ENCODE measurements at places on chromosomes 5 and 9. TPM values are rescaled to one million over a fixed set of nuclear protein-coding genes. Genes with fewer than 3 reads are reported as not detected.

Gene ASTN2
- 19.8 TPM for total RNA-seq

Gene ANKRD34B
- total RNA-seq: 2.9 TPM

Gene NDUFS4
- total RNA-seq: 80.7 TPM

Gene C5orf34
- total RNA-seq: 23.5 TPM

Gene SHC3
- not detected for total RNA-seq

Gene CDC25C
- total RNA-seq: 29.5 TPM

Gene SLC45A2
- not detected for total RNA-seq

DNA sequence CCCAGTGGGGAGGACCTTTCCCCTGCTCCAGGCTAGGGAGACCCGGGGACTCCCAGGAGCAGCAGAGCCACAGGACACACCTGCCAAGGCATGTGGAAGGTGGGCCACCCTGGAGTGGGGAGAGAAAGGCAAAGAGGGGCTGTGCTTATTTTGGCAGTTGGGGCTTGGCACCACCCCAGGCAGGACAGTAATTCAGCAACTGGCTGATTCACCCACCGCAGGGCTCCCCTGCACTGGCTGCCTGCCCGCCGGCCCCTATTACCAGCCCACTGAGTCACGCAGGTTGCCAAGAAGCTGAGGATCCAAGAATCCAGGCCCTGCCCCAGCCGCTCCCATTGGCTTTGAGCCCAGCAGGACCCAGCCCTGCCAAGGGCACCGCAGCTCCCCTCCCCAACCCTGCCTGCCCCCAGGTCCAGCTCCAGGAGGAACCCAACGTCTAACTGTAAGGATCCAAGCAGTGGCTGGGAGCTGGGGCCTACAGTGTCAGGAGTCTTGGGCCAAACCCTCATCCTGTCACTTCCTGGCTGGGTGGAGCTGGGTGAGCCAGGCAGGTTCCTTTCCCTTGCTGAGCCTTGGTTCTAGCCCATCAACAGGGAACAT lies 14.2 kb upstream of the RALGDS start:
- H3K4me3 ChIP-seq: no peak overlapping the region
- H3K4me1 ChIP-seq: peaks cover 38% of the 10 kb centered on the region
- no peaks in the 10 kb centered on the region for H3K36me3 ChIP-seq
- H3K27ac ChIP-seq: peak overlapping the region; percentile 99
- peak; percentile 77 for DNase-seq

- no peaks in the 10 kb centered on the region for H3K27me3 ChIP-seq
- no peak overlapping the region for H3K27ac ChIP-seq
- DNase-seq: no peak
- H3K4me3 ChIP-seq: no peak overlapping the region
Observed at GRCh38 chr9:101130054-101130453, 101.5 kb downstream of the PLPPR1 start.

DNA sequence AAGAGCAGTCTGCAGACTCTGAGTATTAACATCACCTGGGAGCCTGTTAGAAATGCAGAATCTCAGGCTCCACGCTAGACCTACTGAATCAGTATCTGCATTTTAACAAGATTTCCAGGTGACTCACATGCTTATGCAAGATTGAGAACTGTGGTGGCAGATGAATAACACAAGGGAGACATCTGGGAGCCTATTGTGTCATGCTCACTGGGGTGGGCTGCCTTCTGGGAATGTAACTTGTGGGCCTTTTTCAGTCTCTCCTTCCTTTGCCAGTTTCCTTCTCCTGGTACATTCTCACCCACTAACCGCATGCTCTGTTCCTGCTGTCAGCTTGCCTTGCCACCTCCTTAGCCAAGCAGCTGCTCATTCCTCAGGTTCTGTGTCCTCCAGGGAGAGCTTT lies 176.6 kb upstream of the C9orf72 start:
- H3K27ac ChIP-seq: no peak overlapping the region
- H3K4me3 ChIP-seq: no peak overlapping the region
- H3K4me1 ChIP-seq: no peaks in the 10 kb centered on the region
- no peaks in the 10 kb centered on the region for H3K36me3 ChIP-seq
- no peak for DNase-seq
- H3K27me3 ChIP-seq: no peaks in the 10 kb centered on the region

DNA sequence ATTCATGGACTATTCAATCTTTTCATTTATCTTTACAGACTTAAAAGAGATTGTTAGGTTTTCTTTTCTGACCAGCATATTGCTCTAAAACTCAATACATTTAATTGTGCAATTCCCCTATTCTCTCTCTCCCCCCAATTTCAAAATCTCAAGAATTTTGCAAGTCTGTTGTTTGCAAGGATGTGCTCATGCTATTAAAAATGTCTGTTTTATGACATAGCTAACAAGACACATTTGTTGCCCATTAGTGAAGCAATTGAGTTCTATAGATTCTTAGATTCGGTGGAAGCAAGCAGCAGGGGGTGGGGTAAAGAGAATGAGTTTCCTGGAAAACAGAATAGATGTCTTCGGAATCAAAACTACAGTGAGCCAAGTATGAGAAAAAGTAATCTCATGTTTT lies 8.5 kb upstream of the CSNK1A1 start:
- no peak for DNase-seq
- H3K4me3 ChIP-seq: no peak overlapping the region
- H3K27me3 ChIP-seq: no peaks in the 10 kb centered on the region
- H3K36me3 ChIP-seq: no peaks in the 10 kb centered on the region

DNA sequence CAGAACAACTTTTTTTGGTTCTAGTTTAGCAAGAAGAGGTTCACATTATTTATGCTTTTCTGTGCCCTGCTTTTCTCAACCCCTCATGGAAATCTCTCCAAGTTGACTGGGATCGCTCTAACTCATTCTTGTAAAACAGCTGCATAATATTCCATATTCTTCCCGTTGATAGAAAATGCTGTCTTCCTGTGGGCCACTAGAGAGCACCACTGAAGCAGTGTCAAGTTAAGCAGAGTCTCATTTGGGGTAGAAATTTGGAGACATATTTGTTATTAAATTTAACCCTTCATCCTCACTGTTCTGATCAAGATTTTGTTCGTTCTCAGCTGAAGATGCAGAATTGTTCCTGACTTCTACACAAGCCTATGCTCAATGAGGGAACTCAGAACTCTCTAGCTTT lies 140.1 kb downstream of the CEMIP2 start:
- no peaks in the 10 kb centered on the region for H3K27me3 ChIP-seq
- H3K27ac ChIP-seq: no peak overlapping the region
- no peaks in the 10 kb centered on the region for H3K4me1 ChIP-seq
- H3K36me3 ChIP-seq: no peaks in the 10 kb centered on the region

GRCh38 chr9:68844157-68844556 lies 139.1 kb downstream of the PIP5K1B start:
- H3K27me3 ChIP-seq: no peaks in the 10 kb centered on the region
- H3K36me3 ChIP-seq: no peaks in the 10 kb centered on the region
- DNase-seq: no peak
- H3K27ac ChIP-seq: no peak overlapping the region
- no peaks in the 10 kb centered on the region for H3K4me1 ChIP-seq
- no peak overlapping the region for H3K4me3 ChIP-seq

DNA sequence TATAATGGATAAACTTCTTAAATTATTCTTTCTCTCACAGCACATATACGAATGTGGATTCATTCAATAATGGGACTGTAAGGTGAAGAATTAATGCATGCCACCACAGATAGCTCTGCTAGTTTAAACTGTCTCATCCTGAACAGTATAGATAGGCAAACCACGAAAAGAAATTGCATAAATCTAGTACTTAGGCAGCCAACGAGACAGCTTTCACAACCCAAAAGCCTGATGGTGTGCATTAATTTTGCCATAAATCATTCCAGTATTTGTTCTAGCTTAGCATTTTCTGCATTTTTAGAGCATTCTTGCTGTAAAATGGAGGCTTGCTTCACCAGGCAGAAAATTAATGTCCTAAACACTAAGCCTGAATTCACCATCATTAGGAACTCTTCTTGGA lies 834.2 kb upstream of the DMAC1 start:
- no peaks in the 10 kb centered on the region for H3K27me3 ChIP-seq
- no peaks in the 10 kb centered on the region for H3K4me1 ChIP-seq
- H3K27ac ChIP-seq: no peak overlapping the region
- H3K36me3 ChIP-seq: peaks cover 3% of the 10 kb centered on the region

- H3K36me3 ChIP-seq: no peaks in the 10 kb centered on the region
- no peaks in the 10 kb centered on the region for H3K27me3 ChIP-seq
- DNase-seq: no peak
- H3K4me3 ChIP-seq: no peak overlapping the region
Observed at GRCh38 chr5:134964359-134965270, 3.1 kb upstream of the CATSPER3 start.

DNA sequence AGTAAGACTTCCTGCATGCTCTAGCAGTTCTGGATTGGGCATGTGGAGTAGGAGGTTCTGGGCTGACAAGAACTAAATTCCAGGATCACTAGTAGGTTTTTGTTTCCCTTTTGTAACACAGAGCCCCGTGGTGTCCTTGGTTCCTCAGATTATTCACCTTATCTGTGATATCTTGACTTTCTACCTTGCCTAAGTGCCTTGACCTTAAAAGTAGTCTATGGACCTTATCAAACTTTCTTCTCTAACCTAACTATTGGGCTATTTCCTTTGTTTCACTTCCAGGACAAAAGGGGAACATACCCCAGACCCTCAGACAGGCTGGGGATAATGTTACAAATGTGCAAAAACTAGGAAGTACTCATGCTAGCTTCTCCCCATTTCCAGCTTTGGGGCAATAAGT lies 595.3 kb downstream of the PSAT1 start:
- H3K4me3 ChIP-seq: no peak overlapping the region
- no peaks in the 10 kb centered on the region for H3K27me3 ChIP-seq
- no peaks in the 10 kb centered on the region for H3K36me3 ChIP-seq
- H3K27ac ChIP-seq: no peak overlapping the region

GRCh38 chr5:134568761-134569695 lies 43.6 kb downstream of the JADE2 start:
- no peaks in the 10 kb centered on the region for H3K36me3 ChIP-seq
- H3K27ac ChIP-seq: no peak overlapping the region
- H3K4me3 ChIP-seq: no peak overlapping the region
- peaks cover 5% of the 10 kb centered on the region for H3K27me3 ChIP-seq
- H3K4me1 ChIP-seq: no peaks in the 10 kb centered on the region

DNA sequence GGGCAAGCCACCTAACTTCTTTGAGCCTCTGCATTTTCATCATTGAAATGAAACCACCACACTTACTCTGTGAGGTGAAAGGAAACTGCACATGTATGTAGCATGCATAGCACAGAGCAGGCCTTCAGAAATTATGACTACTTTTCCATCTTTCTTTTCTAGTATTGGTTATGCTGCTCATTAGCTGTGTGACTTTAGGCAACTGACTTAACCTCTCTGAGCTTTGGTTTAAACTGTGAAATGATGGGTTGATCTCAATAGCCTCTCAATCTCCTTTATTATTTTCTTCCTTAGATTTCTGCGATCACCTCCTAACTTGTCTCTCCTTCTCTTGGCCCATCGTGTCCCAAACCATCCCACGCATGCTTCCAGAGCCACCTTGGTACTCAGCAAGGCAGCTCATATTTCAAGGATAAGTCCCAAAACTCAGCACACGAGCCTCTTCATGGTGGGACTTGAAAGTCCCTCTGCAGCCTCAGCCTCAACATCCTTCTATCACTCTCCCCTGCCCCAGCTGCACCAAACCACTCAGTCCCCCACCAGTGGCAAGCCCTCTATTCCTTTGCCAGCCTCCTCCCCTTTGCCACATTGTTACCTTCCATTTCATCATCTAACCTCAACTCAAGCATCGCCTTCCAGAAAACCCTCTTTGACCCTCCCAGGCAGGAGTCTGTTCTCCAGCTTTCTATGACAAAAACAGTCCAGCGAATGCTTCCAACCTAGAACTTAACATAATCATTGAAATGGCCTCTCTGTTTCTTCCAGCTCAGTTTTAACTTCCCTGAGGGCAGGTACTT lies 60.3 kb upstream of the DNAH5 start:
- peaks cover 6% of the 10 kb centered on the region for H3K4me1 ChIP-seq
- H3K4me3 ChIP-seq: no peak overlapping the region
- H3K27ac ChIP-seq: no peak overlapping the region
- DNase-seq: no peak
- no peaks in the 10 kb centered on the region for H3K36me3 ChIP-seq
- H3K27me3 ChIP-seq: no peaks in the 10 kb centered on the region

DNA sequence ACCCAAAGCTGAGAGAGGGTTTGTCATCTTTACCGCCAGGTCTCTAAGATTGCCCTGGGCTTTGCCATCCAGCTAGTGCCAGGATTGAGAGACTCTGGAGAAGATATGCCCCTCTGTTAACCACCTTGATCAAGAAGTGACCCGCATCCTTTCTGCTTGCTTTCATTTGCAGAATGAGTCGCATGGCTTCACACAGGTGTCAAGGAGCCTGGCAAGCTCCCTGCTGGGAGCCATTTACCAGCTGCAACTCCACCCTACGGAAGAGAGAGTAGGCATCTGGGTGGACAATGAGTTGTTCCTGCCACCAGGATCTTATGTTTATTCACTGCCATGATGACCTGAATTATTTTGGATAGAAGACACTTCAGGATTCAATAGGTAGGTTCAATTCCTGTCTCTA lies 43.0 kb downstream of the HSD17B3 start:
- no peaks in the 10 kb centered on the region for H3K4me1 ChIP-seq
- no peak overlapping the region for H3K4me3 ChIP-seq

- no peaks in the 10 kb centered on the region for H3K36me3 ChIP-seq
- H3K27ac ChIP-seq: no peak overlapping the region
- H3K4me3 ChIP-seq: no peak overlapping the region
- no peak for DNase-seq
- H3K27me3 ChIP-seq: no peaks in the 10 kb centered on the region
Observed at GRCh38 chr5:112532654-112533360, 113.7 kb upstream of the EPB41L4A start.

DNA sequence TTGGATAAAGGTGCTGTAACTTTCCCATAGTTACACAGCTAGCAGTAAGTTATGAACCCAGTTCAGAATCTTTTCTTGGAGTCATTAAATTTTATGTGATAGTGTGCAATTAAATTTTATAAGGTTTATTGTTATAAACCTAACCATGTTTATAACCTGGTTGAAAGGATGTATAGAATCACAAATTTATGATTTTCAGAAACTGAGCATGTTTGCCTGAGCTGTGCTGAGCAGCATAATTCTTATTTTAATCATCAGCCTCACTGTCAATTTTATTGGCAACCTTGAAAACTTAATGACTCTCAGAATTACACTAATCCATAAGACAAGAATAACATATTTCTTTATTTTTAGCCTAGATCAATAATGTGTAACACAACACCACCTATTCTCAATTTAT lies 46.9 kb downstream of the ADAMTS19 start:
- no peak for DNase-seq
- no peaks in the 10 kb centered on the region for H3K36me3 ChIP-seq
- no peak overlapping the region for H3K27ac ChIP-seq
- H3K27me3 ChIP-seq: no peaks in the 10 kb centered on the region
- no peak overlapping the region for H3K4me3 ChIP-seq

DNA sequence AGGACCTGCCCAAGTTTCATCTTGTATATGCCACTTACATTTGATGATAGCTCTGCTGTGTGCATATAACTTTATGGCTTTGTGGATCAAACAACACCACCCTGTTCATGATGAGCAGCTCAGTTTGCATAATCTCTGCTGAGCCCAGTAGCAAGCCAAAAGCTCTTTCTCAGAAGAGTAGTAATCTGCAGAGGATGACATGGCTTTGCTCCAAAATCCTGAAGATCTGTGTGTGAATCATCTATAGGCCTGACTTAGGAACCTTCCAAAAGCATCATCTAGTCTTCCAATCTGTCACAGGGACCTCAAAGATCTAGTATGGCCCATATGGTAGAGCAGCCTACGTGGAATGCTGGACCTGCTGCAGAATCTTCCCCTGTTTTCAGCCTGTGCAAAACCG lies 394.6 kb downstream of the PSAT1 start:
- no peak overlapping the region for H3K27ac ChIP-seq
- peaks cover 2% of the 10 kb centered on the region for H3K4me1 ChIP-seq
- no peak for DNase-seq
- H3K36me3 ChIP-seq: no peaks in the 10 kb centered on the region

GRCh38 chr5:133552925-133553525 lies 59.3 kb downstream of the FSTL4 start:
- H3K4me3 ChIP-seq: no peak overlapping the region
- no peak overlapping the region for H3K27ac ChIP-seq
- H3K4me1 ChIP-seq: no peaks in the 10 kb centered on the region
- no peaks in the 10 kb centered on the region for H3K27me3 ChIP-seq
- no peaks in the 10 kb centered on the region for H3K36me3 ChIP-seq

Data from SJCRH30 (cell line).